Neural crest cell (in vitro differentiated cells): ENCODE measurements at places on chromosomes 3 and 15.

DNA sequence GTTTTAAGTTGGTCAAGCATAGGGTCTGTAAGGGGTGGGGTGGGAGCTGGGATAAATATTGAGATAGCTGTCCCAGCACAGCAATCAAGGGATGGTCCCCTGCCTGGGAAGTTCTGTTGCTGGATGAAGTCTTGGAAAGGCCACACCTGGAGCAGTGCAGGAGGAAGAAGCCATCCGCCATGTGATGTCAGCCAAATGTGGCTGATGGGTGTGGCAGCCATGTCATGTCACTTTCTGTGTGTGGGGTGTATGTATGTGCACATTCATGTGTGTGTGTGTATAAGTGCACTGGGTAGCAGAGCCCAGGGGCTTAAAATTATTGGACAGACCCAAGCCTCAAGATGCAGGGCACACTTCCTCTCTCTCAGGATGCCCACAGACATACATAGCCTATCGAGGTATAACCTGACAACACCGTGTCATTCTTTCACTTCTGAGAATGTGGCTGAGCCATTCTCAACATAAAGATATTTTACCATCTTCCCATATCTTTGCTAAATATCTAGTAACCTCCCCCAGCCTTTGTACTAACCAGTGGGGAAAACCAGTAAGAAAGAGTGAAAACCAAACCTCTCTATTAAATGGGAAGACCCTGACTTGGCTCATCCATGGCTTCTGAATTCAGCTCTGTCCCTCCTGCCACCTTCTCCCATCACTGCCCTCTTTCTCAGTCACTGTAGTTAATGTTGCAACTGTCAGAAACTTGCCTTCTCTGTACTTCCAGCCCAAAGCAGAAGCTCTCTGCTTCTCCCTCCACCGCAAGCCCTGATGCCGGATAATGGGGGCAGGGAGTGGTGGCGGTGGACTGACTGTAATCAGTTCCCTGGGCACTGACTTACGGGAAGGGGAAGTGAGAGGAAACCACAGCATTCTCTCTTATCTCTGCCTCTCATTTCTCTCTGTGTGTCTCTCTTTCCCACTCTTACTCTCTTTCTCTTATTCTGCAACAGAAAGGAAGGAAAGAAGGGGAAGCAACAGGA, 11.2 kb downstream of the TNFSF10 start:
- no peak for DNase-seq
- no peaks in the 10 kb centered on the region for H3K4me1 ChIP-seq
- no peak overlapping the region for H3K27ac ChIP-seq
- H3K36me3 ChIP-seq, result no peaks in the 10 kb centered on the region
- H3K4me3 ChIP-seq, result no peak overlapping the region

DNA sequence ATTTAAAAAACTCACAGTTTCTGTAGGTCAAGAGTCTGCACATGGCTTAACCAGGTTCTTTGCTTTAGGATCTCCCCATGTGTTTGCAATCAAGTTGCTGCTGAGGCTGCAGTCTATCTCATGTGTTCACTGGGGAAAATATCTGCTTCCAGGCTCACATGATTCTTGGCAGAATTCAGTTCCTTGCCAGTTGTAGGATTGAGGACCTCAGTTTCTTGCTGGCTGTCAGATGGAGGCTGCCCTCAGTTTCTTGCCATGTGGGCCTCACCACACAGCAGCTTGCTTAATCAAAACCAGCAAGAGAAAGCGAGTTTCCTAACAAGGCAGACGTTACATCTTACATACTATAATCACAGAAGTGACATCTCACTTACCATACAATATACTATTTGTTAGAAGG, 10.0 kb upstream of the TBC1D5 start:
- H3K27ac ChIP-seq, result no peak overlapping the region
- no peak for DNase-seq
- no peaks in the 10 kb centered on the region for H3K36me3 ChIP-seq
- peaks cover 18% of the 10 kb centered on the region for H3K4me1 ChIP-seq

DNA sequence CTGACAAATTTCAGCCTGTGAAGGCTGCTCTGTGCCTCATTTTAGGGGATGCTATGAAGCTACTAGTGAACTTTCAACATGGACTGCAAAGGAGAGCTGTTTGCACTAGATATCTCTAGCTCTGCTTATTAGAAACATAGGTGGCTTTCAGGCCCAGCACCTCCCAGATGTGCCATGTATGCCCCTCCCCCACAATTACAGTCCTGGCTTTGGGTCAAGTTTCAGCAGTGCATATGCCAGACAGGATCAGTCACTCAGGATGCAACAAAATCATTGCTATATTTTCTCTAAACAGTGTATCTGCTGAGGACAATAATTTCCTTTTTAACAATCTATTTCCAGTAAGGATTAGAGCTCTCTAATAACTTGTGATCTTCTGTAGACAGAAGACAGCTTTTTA, 178.8 kb upstream of the STAC start:
- no peak overlapping the region for H3K27ac ChIP-seq
- peaks cover 3% of the 10 kb centered on the region for H3K27me3 ChIP-seq
- peaks cover 4% of the 10 kb centered on the region for H3K4me1 ChIP-seq
- DNase-seq, result no peak
- no peaks in the 10 kb centered on the region for H3K36me3 ChIP-seq

DNA sequence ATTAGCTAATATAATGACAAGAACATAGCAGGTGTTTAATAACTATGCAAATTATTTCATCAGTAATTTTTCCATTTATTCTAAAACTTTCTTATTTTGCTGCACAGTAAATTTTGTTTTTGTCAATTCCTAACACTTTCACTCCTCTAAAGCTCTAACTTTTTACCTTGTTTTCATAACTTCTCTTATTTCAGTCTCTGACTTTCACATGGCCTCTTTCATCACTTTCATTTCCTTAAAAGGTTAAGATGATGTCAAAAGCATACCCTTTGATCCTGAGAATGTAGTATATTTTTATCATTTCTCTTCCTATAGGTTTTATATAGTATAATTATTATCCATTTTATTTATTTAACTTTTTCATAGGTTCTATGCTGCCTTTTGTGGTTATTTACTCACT, 1325.8 kb upstream of the ALCAM start:
- peaks cover 2% of the 10 kb centered on the region for H3K36me3 ChIP-seq
- DNase-seq, result no peak
- H3K27me3 ChIP-seq, result no peaks in the 10 kb centered on the region
- H3K4me1 ChIP-seq, result no peaks in the 10 kb centered on the region
- H3K27ac ChIP-seq, result no peak overlapping the region

- no peak overlapping the region for H3K4me3 ChIP-seq
- H3K27ac ChIP-seq, result no peak overlapping the region
- DNase-seq, result no peak
- no peaks in the 10 kb centered on the region for H3K4me1 ChIP-seq
- H3K36me3 ChIP-seq, result no peaks in the 10 kb centered on the region
Measured at GRCh38 chr3:122151480-122151879, 32.0 kb upstream of the CASR start.

GRCh38 chr3:13011573-13012220, 61.5 kb downstream of the IQSEC1 start:
- no peak for DNase-seq
- peaks cover 15% of the 10 kb centered on the region for H3K4me1 ChIP-seq
- H3K36me3 ChIP-seq, result no peaks in the 10 kb centered on the region
- H3K27me3 ChIP-seq, result peaks cover 3% of the 10 kb centered on the region
- no peak overlapping the region for H3K27ac ChIP-seq
- no peak overlapping the region for H3K4me3 ChIP-seq

GRCh38 chr15:67025719-67026609, 39.4 kb upstream of the SMAD3 start:
- H3K4me1 ChIP-seq, result peaks cover 13% of the 10 kb centered on the region
- H3K36me3 ChIP-seq, result no peaks in the 10 kb centered on the region
- no peak for DNase-seq

GRCh38 chr3:102006812-102007485, 157.6 kb downstream of the NFKBIZ start:
- no peaks in the 10 kb centered on the region for H3K27me3 ChIP-seq
- no peaks in the 10 kb centered on the region for H3K4me1 ChIP-seq
- DNase-seq, result no peak
- no peak overlapping the region for H3K4me3 ChIP-seq
- no peak overlapping the region for H3K27ac ChIP-seq

- H3K27ac ChIP-seq, result no peak overlapping the region
- no peaks in the 10 kb centered on the region for H3K27me3 ChIP-seq
- no peak for DNase-seq
- peaks cover 7% of the 10 kb centered on the region for H3K4me1 ChIP-seq
Measured at GRCh38 chr3:130839813-130840212, 54.1 kb upstream of the ATP2C1 start.

- no peaks in the 10 kb centered on the region for H3K27me3 ChIP-seq
- no peak for DNase-seq
Measured at GRCh38 chr15:79970181-79970580, 815 bp downstream of the BCL2A1 start.

DNA sequence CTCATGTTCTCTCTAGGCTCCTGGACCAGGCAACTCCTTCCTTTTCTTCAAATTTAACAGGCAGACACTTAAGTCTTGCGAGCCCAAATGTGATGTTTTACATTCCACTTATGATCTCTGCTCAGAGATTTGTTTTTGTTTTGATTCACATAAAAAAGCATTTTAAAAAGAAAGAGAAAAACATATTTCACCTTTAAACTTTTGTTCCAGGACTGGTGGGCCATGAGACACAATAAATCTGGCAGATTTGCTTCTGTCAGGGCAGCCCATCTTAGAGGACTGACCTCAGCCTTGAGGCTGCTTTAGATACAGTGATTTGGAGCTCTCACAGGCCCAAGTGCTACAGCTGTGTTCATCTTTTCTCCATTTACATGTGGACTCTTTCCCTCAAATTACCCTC, 52.0 kb downstream of the CMSS1 start:
- H3K4me3 ChIP-seq, result no peak overlapping the region
- peaks cover 1% of the 10 kb centered on the region for H3K36me3 ChIP-seq
- no peak overlapping the region for H3K27ac ChIP-seq
- no peaks in the 10 kb centered on the region for H3K27me3 ChIP-seq

GRCh38 chr3:151248772-151249337, 29.5 kb downstream of the P2RY14 start:
- no peaks in the 10 kb centered on the region for H3K36me3 ChIP-seq
- H3K27ac ChIP-seq, result no peak overlapping the region
- H3K4me1 ChIP-seq, result no peaks in the 10 kb centered on the region
- DNase-seq, result no peak
- H3K4me3 ChIP-seq, result no peak overlapping the region
- no peaks in the 10 kb centered on the region for H3K27me3 ChIP-seq

DNA sequence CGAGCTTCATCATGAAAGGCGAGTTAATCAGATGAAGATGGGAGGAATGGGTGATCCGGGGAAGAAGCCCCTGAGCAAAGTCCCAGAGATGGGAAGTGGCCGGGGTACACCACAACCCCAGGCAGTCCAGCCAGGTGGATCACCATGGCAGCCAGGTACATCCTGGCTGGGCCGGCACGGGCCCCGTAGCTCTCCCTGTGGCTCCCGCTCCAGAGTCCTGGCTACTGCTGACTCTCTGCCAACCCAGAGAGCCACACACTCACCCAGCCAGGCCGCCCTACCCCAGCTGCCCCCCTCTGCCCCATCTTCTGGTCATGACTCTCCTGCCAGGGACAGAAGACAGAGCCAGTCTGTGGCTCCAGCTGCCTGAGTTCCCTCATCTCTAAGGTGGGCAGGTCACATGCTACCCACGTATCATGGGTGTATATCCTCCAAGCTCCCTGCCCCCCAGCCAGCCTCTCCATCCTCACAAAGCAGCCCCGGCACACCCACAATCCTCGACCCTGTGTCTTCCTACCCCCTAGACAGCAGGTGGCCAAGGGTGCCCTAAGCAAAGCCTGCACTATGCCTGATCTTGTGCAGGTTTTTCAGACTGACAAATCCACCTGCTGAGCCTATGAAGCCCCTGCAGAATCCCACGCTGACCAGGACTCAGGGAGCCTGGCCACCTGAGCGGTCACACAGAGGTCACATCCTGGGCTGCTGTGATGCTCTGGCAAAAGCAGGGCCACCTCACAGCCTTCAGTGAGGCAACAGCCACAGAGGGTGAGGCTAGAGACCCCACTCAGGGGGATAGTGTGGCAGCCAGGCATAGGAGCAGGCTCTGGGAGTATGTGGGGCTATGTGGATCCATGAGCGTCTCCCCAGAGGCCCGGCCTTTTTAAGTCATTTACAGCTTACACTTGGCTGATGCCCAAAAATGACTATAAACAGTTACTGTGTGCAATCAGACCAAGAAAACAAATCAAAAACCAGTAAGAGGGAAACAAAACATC, 13.2 kb downstream of the XXYLT1 start:
- H3K4me3 ChIP-seq, result peak overlapping the region; percentile 56
- peaks cover 16% of the 10 kb centered on the region for H3K4me1 ChIP-seq
- H3K27ac ChIP-seq, result no peak overlapping the region
- peaks cover 2% of the 10 kb centered on the region for H3K36me3 ChIP-seq
- DNase-seq, result no peak
- no peaks in the 10 kb centered on the region for H3K27me3 ChIP-seq
